CD4-positive, alpha-beta T cell (primary cell): ENCODE measurements at places on chromosomes 5 and 9. TPM values are rescaled to one million over a fixed set of nuclear protein-coding genes. Genes with fewer than 3 reads are reported as not detected.

Gene GLRA1
- not detected for total RNA-seq

Gene TIMD4
- 1.6 TPM for total RNA-seq

Gene SLC23A1
- not detected for total RNA-seq

Gene RORB
- not detected for total RNA-seq

Gene S100Z
- 0.47 TPM for total RNA-seq

Gene HTR1A
- not detected for total RNA-seq

Gene DIPK1B
- total RNA-seq, result not detected

Gene OTP
- total RNA-seq, result not detected

Gene FOXD4L3
- total RNA-seq, result not detected

Gene PRRT1B
- not detected for total RNA-seq

Gene TAF1L
- not detected for total RNA-seq

Gene PRDM9
- total RNA-seq, result not detected

Gene OR2S2
- total RNA-seq, result not detected

Gene SLC22A4
- 0.16 TPM for total RNA-seq

Gene DNAI1
- total RNA-seq, result not detected

Gene PCAT7
- not detected for total RNA-seq

Gene BNC2
- not detected for total RNA-seq
